ENCODE measurements at places on chromosomes 6 and 20.

DNA sequence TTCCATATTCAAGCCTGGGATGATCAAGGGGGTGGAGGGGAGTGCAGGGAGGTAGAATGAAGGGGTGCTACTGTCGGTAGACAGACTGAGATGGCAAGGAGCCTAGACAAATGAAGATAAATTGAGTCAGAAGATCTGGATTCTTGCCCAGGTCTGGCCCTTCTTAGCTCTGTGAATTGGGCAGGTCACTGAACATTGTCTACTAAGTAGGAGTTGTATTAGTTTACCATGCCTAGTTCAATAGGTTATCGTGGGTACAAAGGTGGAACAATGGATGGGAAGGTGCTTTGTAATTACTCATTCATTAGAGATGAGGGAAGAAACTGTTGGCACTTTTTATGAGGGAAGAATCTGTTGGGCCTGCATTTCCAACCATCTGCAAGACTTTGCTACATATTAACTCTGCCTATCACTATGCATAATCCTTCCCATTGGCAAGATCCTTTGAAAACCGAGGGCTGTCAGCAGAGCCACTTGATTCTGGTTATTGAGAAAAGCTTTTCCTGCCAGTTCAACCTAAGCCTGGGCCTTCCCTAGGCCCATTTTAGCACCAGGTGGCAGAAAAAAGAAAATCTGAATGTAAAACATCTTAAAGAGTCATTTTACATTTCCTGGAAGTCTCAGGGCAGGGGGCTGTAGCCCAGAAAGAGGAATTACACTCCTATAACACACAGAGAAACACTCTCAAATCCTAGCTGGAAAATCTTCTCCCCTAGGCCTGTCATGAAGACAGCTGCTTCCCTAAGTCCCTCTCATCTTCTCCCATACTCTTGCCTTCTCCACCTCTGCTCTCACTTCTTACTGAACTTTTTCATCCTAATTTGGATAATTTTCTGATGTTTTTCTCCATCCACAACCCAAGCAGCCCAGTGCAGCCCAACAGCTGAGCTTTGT lies 103.5 kb downstream of the CD24 start:
- DNase-seq = no peak

GRCh38 chr20:19832875-19833274 lies 74.8 kb downstream of the RIN2 start:
- no peak for DNase-seq

DNA sequence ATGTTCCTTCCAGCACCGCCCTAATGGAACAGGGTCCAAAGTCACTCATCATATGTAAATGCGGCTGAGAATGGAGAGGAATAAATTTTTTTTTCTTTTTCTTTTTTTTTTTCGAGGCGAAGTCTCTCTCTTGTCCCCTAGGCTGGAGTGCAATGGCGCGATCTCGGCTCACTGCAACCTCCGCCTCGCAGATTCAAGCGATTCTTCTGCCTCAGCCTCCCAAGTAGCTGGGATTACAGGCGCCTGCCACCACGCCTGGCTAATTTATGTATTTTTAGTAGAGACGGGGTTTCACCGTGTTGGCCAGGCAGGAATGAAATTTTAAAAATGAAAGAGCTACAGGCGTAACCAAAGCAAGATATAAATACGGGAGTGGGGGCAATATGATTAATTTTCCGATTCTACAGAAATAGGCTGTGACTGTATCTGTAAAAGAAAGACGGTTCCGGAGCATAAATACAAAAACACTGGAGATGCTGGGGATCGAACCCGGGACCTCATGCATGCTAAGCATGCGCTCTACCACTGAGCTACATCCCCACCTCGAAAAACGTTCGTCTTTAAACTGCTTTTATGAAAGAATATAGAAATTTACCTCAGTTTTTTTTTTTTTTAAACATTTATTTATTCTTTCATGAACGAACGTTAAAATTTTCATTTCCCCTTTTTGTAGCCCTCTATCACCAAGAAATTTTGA lies 132.2 kb downstream of the GPX5 start:
- peak; percentile 8 for DNase-seq

DNA sequence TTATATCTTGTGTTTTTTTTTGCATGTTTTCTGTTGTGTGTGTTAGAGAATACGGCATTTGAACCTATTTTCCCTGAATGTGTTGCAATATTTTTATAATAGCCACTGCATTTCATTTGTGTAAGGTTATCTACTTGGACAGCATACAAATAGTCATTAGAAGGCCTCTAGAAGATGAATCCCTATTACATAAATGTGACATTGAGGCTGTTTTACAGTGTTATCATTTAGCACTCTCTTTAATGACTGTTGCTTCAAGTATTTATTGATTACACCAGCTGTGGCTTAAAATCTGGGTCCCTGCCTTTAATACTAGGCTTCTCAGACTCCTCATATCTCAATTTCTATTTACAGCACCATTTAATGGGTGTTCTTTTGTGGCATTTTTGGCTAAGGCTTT lies 465.8 kb downstream of the FRK start:
- DNase-seq = no peak

- DNase-seq = peak; percentile 55
These were observed 31.8 kb upstream of the GMPR start for GRCh38 chr6:16206595-16207037.

- no peak for DNase-seq
These were observed 36.8 kb downstream of the MTHFD1L start for GRCh38 chr6:150902142-150902776.

DNA sequence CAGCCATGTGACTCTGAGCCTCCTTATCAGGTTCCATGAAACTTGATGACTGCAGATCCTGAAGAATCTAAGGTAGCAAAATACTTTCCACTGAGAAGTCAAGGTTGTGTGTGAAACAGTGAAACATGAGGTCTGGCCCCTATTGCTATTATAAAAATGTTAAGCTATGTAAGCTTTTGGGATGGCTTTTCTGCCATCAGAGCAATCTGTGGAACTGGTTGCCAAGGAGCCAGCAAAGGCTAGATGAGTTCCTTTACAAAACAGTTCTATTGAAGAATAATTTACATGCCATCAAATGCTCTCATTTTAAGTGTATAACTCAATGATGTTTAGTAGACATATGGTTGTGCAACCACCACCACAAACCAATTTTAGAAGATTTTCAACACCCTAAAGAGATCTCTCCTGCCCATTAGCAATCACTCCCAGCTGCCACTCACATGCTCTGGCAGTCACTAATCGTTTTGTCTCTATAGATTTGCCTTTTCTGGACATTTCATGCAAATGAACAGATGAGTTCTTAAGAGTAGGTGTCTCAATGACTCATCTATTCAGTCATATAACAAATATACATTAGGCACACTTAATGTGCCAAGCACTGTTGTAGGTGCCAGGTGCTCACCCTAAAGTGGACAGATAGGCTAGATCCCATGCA lies 19.9 kb upstream of the MEP1A start:
- no peak for DNase-seq

- no peak for DNase-seq
These were observed 625.7 kb downstream of the TFAP2A start for GRCh38 chr6:9789201-9789600.

- DNase-seq = no peak
These were observed 33.0 kb downstream of the NUP153 start for GRCh38 chr6:17673543-17674254.

DNA sequence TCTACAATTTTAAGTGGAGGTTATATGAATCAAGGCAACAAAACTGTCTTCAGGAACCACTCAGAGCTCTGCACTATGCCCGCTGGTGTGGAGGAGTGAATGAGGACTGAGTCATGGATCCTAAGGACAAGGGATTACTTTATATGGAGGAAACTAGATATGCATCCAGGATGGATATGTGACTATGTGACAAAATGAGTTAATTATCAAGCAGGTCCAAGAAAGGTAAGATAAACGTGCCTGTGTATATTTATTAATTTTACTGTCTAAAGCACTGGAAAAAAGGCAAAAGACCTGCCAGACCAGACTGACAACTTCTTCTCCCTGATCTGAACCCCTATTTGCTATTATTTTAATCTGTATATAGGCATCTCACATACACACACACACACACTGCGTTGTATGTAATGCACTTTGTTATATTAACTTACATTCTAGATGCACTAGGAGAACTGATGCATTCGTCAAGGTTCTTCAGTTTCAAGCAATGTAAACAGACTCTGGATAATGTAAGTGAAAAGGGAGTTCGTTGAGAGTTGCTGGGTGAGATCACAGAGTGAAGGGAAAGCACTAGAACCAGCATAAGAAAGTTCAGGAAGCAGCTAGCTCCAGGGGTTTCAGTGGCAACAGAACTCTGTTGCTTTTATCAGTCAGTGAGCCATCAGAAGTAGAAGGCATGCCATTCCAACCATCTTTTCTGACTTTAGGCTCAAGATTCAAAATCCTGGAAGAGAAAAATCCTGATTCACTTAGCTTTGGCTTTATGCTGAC lies 26.4 kb upstream of the ADGRG6 start:
- DNase-seq = peak; percentile 26

DNA sequence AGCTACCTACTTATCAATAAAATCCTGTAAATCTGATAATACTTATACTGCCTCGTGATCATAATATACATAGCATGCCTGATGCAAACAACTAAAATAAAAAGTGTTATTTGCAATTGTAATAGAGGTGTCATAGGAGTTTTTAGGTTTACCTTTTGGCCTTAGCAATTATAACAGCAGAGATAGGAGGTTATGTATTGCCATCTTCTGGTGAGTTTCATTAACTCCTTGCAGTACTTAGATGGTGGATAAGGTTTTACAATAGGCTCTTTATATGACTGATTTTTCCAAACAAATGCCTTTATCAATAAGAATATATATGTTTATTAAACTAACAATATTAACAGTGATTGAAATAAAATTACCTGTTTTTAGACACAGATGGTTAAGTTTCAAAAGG lies 27.8 kb upstream of the MYCT1 start:
- DNase-seq = no peak

GRCh38 chr20:41996951-41997350 lies 378.8 kb upstream of the CHD6 start:
- no peak for DNase-seq

DNA sequence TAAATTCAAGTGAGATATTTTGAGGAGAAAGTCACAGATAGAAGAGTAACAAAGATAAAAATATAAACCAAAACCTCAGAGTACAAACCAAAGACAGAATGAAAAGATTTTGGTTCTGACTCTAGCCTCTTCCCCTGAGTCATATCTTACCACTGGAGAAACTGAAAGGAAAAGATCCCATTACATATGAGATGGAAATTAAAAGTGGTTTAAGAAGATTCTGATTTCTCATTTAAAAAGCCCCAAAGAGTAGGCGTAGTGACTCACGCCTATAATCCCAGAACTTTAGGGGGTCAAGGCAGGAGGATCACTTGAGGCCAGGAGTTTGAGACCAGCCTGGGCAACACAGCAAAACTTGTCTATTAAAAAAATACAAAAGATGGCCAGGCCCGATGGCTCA lies 30.6 kb downstream of the SPINT4 start:
- no peak for DNase-seq

DNA sequence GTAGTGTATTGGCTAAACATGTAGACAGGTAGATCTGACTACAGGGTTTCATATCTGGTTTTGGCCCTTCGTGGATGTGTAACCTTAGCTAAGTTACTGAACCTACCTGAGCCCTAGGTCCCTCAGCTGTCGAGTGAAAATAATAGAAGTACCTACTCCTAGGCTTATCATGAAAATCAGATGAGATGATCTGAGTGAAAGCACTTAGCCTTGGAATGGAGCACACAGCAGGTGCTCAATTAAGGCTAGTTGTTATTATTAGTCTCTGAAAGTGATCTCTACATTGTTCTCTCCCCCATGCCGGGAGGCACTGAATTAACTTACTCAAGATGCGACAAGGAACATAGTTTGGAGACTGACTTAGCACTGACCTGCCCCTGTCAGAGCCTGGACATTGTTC lies 174.7 kb upstream of the ZNF217 start:
- DNase-seq = no peak

- DNase-seq = no peak
These were observed 407.5 kb upstream of the PLCB4 start for GRCh38 chr20:8661229-8661952.

- DNase-seq = no peak
These were observed 66.2 kb upstream of the CD83 start for GRCh38 chr6:14051355-14051754.

- DNase-seq = no peak
These were observed 10.3 kb upstream of the DST start for GRCh38 chr6:56652994-56653393.

GRCh38 chr6:125944434-125944816 lies 12.1 kb upstream of the HINT3 start:
- no peak for DNase-seq

GRCh38 chr20:53884859-53885541 lies 185.4 kb downstream of the BCAS1 start:
- no peak for DNase-seq

- DNase-seq = no peak
These were observed 187.8 kb downstream of the MYLK4 start for GRCh38 chr6:2562721-2563451.

- no peak for DNase-seq
These were observed 272.0 kb downstream of the PACRG start for GRCh38 chr6:162999575-163000285.

DNA sequence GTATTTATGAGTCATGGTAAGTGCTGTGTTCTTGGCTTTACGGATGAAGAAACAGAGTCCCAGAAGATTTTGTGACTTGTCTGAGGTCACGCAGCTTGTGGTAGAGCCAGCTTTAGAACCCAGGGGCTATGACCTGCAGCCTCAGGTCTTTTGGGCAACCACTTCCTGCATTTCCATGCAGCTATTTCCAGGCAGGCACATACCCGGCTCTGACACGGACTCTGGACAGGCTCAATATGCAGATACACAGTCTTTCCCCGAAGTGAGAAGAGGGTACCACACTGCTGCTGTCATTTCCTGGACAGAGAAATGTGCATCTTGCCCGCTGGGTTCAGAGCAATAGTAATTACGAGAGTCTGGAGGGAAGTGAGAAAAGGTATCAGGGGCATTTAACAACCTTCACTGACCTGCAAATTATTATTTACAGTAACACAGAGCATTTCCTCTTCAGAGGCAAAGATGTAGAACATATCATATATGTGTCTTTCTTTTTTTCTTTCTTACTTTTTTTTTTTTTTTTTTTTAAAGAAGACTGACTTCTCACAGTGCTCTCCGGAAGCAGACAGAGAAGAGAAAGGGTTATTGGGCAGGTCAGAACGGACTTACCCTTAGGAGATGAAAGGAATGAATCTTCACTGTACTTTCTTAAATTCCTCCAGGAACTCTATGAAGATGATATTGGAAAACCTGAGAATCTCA lies 185.1 kb downstream of the CLIC5 start:
- no peak for DNase-seq

DNA sequence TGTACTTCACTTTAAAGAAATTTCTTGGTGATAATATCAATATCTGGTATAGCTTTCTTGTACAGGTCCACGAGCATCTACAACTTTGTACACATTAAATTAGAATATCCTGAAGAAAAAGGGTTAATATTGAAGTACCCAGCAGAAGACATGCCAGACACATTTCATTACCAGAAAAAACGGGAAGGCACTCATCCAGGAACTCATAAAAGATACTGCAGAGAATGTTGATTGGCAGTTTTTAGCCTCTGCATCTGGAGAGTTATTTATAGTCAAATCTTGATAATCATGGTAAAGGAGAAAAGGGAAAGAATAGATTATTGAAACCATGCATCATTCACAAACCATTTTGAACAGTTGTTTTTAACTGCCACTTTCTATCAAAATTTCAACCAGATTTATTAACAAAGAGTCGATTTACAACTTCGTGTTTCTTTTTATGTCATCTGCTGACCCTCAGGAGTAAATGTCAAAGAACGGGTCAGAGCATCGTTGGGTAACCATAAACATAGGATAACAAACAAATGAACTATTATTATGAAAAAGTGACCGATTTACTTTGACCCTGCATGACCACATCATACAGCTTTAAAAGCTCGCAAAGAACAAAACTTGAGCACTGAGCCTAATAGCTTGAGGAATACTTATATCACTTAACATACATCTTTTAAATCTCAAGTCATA lies 229.2 kb upstream of the SGK1 start:
- no peak for DNase-seq

Measured in AG04450 (cell line).